Stimulated activated CD4-positive, alpha-beta T cell treated with anti-CD3 and anti-CD28 coated beads, Interleukin-15, amount 100 ng/mL, for 24 hours (primary cell): ENCODE measurements at places on chromosomes 1 and 21.

DNA sequence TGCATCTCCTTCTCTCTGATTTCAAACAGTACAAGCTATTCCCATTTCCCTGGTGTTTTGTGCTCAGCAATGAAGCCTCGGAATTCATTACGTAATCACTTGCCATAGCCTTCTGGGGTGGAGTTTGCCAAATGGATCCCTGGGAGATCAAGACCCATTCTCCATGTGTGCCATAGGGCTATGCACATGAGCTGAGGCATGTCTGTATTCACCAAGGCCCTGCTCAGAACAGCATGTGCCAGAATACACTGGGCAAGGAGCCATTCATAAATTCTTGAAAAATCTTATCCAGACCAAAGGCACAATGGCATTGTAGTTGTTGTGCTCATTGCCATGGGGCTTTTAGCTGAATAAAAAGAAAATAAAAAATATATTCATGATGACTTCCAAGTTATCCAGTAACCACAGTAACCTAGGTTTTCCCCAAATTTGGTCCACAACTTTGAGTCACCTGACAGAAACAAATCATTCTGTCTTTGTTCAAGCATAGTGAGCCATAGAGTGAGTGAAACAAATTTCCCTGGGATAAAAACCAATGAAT lies 53.0 kb downstream of the CRB1 start:
- DNase-seq: no peak

DNA sequence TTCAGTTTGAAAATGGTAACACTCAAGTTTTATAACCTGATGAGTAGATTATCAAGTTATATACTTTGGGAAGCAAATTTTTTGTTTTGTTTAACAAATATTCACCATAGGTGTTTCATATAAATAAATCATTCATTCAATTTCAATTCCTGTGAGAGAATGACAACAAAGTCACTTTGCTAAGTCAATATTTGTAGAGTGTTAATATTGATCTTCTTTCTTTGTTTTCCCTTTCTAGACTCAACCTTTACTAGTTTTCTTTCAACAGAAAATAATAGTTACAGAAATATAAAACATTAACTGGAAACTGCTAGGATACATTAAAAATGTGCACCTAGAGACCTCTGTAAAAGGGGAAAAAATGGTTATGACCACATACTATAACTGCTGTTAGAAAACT lies 11.1 kb downstream of the EFCAB7 start:
- DNase-seq: no peak

GRCh38 chr1:21863981-21864380 lies 51.9 kb downstream of the LDLRAD2 start:
- no peak for DNase-seq

DNA sequence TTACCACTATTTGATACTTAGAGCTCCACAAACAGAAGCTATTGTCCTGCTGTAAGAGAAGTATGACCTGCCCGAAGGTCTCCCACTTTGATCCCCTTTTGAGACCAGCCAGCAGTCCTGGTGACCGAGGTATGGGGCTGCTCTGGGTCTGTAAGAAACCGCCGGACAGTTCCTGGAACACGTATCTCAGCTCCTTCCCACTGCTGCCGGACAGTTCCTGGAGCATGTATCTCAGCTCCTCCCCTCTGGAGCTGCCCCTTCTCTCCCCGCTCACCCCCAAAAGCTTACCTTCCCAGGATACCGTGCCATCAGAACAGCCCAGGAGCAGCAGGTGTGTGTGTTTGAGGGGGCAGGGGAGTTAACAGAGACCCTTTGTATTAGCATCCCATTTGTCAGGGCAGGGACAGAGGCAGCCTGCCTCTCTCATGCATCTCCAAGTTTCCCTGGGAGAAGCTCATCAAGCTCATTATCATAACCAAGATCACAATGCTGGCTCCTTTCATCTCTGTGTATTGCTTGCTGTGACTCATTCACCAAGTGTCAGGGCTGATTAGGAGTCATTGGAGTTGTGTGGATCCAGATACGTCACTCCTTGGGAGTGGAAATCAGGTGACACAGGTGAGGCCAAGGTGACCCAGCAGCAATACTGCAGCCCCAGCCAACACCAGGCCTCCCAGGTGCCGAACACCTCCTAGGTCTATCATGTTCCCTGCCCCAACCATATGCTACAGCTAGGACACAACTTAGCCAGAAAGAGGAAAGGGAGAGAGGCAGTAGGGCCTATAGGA lies 25.3 kb downstream of the OPTC start:
- DNase-seq: no peak

- DNase-seq: no peak
These were observed 768 bp upstream of the RIIAD1 start for GRCh38 chr1:151720554-151720953.

- no peak for DNase-seq
These were observed 15.8 kb upstream of the PLA2G2C start for GRCh38 chr1:20202166-20202565.

- DNase-seq: no peak
These were observed 58.8 kb downstream of the WARS2 start for GRCh38 chr1:119081700-119082099.

- DNase-seq: no peak
These were observed 1.2 kb upstream of the C1orf210 start for GRCh38 chr1:43286533-43286932.

DNA sequence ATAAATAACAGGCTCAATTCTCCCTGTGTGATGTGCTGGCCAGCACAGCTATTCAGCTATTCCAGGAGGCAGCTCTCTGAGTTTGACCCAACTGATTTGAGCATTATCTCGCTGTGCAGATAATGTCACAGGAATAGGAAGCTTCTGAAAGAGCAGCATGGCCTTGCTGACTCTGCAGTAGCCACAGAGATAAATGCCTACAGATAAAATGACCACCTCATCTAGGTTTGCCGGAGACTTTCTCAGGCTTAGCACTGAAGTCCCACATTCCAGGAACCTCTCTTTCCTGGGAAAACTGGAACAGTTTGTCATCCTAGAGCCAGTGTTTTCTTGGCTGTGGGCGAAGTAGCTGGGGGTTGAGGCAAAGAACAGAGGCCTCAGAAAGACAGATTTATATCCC lies 98.9 kb downstream of the MRPL39 start:
- DNase-seq: no peak

GRCh38 chr1:153790313-153790965 lies 15.2 kb downstream of the SLC27A3 start:
- DNase-seq: no peak

DNA sequence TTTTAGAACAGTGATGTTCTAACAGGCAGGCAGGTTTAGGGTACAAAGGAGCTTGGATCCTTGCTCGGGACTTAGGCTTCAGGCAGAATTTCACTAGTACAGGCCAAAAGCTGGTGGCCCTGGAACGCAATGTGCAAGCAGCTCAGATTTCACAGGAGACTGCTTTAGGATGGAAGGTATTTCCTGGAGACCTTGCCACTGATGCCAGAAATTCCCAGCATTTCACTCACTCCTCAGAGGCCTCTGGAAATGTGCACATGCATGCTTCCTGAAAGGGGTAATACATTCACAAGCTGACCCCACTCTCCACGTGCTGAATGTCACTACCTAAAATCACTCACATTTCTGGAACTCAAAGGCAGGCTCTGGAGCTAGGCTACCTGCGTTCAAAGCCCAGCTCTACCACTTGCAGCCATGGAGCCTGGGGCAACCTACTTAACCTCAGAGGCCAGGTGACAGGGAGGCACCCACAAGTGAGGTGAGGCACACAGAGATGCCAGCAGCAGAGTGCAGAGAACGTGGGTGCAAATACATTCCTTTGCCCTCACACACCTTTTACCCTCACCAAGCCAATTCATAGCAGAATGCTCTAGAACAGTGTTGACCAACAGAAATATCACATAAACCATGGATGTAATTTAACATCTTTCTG lies 56.5 kb downstream of the CDC7 start:
- DNase-seq: no peak

DNA sequence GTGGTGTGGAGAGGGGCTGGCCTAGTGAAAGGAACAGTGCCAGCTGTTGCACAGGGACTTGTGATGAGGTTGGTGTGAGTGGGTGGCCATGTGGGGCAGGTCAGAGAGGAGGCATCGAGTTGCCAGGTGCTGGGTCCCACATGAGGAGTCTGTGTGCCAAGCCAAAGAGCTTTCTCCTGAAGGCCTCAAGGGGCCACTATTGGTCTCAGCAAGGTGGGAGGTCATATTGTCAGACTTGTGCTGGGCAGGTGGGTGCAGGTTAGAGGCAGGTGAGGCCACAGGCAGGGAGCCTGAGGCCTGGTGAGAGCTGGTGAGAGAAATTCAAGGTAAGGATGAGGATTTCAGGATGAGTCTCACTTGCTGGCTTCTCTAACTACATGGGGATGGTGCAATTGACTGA lies 256.8 kb downstream of the DISC1 start:
- DNase-seq: no peak

DNA sequence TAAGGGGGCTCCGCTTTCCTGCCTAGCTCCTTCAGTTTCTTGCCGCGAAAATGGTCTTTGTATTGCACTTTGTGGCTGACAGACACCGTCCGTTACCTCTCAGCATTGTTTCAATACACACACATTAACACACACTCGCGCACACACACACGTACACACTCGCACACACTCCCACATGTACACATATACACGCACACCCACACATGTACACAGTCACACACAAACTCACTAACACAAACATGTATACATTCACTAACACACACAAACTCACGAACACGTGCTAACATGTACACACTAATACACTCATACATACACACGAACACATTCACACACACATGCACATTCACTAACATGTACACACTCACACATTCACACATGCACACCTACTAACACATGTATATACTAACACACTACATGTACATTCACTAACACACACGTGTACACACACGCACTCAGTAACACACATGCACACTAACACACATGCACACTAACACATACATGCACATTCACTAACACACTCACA lies 48.9 kb downstream of the PSMG1 start:
- DNase-seq: no peak

- DNase-seq: no peak
These were observed 22.0 kb upstream of the FAM131C start for GRCh38 chr1:16095447-16095846.

DNA sequence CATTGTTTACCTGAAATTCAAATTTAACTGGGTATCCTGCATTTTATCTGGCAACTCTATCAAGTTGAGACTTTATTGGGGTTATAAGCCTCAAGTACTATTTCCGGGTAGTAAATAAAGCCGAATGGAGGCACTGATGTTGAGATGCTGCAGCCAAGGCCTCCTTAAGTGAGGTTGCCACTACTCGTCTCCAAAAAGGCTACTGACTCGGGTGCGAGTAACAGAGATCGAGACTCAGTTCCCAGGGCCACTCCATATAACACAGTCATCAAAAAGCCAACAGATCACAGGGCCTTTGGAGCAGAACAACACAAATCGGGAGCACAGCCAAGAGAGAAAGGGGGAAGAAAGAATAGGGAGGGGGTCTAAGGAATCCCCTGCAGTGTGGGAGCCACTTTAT lies 524 bp downstream of the COPA start:
- peak; percentile 9 for DNase-seq

GRCh38 chr21:26236281-26236680 lies 65.7 kb upstream of the APP start:
- DNase-seq: no peak

GRCh38 chr1:180558664-180559063 lies at the start of gene OVAAL:
Gene OVAAL, plus strand, starts transcription at chr1:180558964.
- no peak for DNase-seq

DNA sequence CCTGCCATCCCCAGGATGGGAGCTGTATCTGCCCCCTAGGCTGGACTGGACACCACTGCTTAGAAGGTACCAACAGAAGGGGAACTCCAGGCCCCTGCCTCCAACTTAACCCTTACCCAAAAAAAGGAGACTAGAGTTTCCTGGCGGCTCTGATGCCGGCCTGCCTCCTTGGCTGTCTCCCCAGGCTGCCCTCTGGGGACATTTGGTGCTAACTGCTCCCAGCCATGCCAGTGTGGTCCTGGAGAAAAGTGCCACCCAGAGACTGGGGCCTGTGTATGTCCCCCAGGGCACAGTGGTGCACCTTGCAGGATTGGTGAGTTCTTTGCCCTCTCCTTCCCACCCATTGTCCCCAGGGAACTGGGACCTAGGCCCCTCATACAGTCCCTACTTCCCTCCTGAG lies 8.1 kb upstream of the LRRC71 start:
- no peak for DNase-seq

DNA sequence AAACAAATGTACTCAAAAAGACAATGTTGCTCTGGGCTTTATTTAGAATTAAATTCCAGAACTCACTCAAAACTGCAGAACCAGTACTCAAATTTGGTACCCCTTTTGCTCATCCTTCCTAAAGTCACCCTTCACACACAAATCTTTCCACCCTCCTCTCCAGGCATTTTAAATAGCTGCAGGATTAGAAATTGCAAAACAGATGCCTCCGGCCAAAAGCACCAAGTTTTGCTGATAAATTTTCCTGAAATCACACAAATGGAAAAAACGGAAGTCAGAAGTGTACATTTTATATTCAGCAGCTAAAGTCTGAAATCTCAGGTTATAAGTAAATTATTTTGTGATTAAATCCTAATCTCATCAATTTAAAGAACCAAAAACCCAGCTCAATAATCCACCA lies 147.0 kb downstream of the NRIP1 start:
- no peak for DNase-seq

DNA sequence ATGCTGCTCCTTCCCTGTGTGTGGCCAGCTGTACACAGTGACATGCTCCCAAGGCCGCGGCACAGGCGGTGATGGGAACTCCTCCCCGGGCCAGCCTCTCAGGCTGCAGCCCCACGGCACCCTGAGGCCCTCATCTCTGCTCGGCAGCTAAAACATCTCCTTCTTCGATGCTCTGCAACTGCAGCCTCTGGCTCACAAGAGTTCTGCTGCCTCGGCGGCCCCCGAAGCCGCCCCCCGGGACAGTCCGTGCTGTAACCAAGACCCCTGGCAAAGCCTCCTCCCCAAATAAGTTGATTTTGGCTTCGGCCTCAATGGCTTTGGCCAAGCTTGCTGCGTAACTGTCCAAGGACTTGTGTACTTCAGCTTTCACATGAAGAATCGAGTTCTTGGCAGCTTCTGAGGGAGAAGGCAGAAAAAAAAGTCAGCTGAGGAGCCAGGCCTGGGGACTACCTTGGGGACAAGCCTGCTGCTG lies 51.3 kb downstream of the GPR161 start:
- no peak for DNase-seq

DNA sequence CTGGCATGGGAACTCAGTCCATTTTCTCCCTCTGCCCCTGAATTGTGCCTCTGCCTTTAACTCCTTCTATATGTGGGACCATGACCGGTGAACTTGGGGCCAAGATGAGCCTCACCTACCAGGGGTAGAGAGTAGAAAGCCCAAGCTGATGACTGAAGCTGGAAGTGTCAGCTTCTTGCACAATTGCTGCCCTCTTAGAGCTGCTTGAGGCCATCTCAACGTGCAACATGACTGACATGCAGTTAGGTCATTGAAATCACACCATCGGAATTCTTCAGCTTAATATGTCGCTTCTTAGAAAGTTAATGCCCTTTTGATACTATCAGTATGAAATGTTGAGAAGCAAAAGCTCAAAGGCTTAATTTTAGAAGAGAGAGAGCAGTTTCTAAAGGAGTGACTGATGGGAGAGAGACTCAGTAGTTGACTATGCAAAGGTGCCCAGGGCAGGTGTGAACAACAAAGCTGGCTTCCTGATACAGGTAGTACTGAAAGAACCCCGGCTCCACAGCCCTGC lies 89.4 kb upstream of the UBE2U start:
- no peak for DNase-seq
